Common myeloid progenitor, CD34-positive (primary cell): ENCODE measurements at places on chromosomes 13 and 19.

DNA sequence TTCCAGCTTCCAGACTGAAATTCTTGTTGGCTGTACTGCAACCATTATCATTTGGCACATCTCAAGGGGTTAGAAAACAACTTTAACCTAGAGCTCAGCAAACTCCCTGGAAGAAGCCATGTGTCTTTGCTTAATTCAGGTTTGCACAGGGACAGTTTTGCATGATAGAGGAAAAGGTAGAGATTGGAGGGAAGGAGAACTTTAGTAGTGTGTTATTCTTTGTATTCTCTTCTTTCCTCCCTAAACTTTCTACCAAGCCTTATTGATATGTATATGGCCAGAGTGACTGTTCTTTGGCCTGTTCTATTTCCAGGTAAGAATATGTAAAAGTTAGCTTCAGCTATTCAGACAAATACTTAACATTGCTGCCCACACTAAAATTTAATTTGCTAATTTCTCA, 53.1 kb downstream of the UGGT2 start:
- H3K27me3 ChIP-seq, result no peaks in the 10 kb centered on the region
- H3K4me3 ChIP-seq, result no peak overlapping the region
- no peak for DNase-seq
- H3K36me3 ChIP-seq, result peaks cover 3% of the 10 kb centered on the region
- no peaks in the 10 kb centered on the region for H3K4me1 ChIP-seq
- H3K27ac ChIP-seq, result no peak overlapping the region

DNA sequence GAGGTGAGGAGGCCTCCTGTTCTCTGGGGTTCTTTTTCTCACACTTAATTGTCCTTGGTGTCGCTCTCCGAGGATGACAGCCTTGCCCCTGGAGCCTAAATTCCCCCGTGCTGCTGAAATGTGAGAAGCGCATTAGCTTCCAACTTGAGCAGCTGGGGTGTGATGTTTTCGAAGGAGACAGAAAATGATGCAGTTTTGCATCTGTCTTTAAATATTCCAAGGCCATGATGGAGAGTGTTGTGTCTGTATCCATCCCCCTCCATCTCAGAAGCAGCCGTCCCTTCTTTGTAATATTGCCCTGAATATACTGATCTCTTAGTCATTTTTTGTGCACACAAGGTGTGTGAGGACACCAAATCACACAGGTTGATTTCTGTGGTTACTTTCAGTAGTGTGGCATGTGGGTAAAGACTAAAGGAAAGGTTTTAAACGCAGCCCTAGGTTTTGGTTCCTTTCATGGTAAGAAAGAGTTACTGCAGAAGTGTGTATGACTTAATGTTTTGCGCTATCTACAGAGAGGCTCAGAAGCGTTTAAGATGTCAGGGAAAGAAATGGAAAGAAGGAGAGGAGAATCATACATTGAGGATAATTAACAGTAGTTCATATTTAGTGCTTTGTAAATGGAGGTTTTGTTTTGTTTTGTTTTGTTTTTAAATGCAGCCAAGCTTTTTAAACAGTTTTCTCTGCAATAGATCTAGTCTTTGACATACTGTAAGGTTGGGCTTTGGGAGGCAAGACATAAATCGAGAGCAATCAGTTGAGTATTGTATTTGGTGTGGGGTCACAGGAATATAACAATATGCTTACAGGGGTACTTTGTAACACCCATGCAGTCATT, 1.6 kb downstream of the NBEA start:
- H3K4me1 ChIP-seq, result no peaks in the 10 kb centered on the region
- H3K4me3 ChIP-seq, result no peak overlapping the region
- H3K36me3 ChIP-seq, result no peaks in the 10 kb centered on the region
- peaks cover 15% of the 10 kb centered on the region for H3K27me3 ChIP-seq

DNA sequence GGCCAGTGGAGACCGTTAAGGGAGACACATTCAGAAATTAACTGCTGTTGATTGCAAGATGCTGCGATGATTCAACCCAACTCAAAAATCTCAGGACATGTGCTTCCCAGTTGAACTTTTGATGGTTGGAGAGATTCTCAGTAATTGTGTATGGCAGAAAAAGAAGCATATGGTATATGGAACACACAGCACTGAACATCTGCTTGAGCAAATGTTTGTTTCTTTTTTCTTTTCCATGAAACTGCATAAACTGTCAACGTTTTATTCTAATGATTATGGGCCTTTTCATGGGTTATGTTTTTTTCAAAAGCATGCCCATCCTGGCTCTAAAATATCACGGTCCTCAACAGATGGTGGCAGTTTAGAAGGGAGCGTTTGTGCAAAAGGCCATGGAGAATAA, 40.1 kb upstream of the USP29 start:
- H3K27me3 ChIP-seq, result no peaks in the 10 kb centered on the region
- no peak overlapping the region for H3K4me3 ChIP-seq
- no peak overlapping the region for H3K27ac ChIP-seq
- H3K36me3 ChIP-seq, result no peaks in the 10 kb centered on the region

DNA sequence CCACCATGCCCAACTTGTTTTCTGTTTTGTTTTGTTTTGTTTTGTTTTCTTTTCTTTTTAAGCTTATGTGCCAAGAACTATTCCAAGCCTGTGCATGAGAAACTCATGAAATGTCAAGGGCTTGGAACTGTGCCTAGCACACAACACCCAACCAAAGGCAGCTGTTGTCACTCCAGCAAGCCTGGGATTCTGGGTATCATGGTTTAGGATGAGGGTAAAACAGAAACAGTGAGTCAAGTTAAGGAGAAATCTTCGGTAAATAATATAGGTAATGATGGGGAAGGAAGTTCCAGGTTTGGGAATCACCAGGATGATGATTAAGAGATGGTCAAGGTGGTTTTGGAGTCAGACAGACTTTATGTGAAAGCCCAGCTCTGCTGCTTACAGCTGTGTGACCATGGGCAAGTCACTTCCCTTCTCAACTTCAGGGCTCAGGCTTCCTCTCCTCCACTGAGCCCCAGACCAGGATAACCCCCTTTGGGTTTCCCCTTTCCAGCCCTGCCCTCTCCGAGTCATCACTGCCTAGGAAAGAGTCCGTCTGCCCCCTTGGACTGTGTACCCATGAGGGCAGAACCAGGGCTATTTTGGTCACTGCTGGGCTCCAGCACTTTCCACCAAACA, 5.0 kb downstream of the PVR start:
- no peak overlapping the region for H3K27ac ChIP-seq
- no peak overlapping the region for H3K4me3 ChIP-seq
- no peaks in the 10 kb centered on the region for H3K27me3 ChIP-seq
- peaks cover 28% of the 10 kb centered on the region for H3K36me3 ChIP-seq
- H3K4me1 ChIP-seq, result peaks cover 3% of the 10 kb centered on the region
- DNase-seq, result no peak

GRCh38 chr13:24179486-24179850, 18.9 kb downstream of the SPATA13 start:
- no peaks in the 10 kb centered on the region for H3K27me3 ChIP-seq
- no peaks in the 10 kb centered on the region for H3K36me3 ChIP-seq
- no peak overlapping the region for H3K4me3 ChIP-seq
- H3K27ac ChIP-seq, result no peak overlapping the region
- no peaks in the 10 kb centered on the region for H3K4me1 ChIP-seq

DNA sequence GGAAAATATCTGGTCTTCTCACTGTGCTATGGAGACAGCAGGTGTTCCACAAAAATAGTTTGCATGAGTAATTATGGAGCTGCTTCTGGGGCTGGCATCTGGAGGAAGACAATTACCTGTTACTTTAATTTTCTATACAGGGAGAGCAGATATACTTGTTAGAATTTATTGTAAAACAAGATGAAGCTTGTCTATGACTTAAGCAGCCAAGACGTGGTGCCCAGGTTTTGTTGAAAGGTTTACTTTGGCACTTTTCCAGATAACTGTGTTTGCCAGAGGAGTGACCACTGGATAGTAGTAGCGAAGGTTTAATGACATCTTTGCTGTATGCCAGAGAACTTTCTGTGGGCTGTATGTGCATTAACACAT, 134.5 kb upstream of the KL start:
- no peaks in the 10 kb centered on the region for H3K36me3 ChIP-seq
- no peak for DNase-seq
- peaks cover 3% of the 10 kb centered on the region for H3K4me1 ChIP-seq
- H3K27ac ChIP-seq, result no peak overlapping the region
- no peak overlapping the region for H3K4me3 ChIP-seq
